ENCODE measurements at places on chromosomes 3 and 15. TPM values are rescaled to one million over a fixed set of nuclear protein-coding genes. Genes with fewer than 3 reads are reported as not detected.

TM6SF1 gene
- total RNA-seq, result 2.3 TPM

PRR20G gene
- total RNA-seq, result not detected

NUTM1 gene
- total RNA-seq, result not detected

CPLX3 gene
- not detected for total RNA-seq

CCR8 gene
- total RNA-seq, result not detected

IQSEC1 gene
- total RNA-seq, result 11.8 TPM

CISH gene
- 0.99 TPM for total RNA-seq

HHLA2 gene
- total RNA-seq, result not detected

GPR160 gene
- total RNA-seq, result 0.50 TPM

INKA1 gene
- total RNA-seq, result 3.3 TPM

ZNF445 gene
- 7.7 TPM for total RNA-seq

PLA1A gene
- 0.26 TPM for total RNA-seq

SV2B gene
- total RNA-seq, result under 0.01 TPM

FAM162A gene
- total RNA-seq, result 16.7 TPM

AGBL1 gene
- total RNA-seq, result not detected

FANCD2OS gene
- not detected for total RNA-seq

WNT7A gene
- not detected for total RNA-seq

SPTSSB gene
- not detected for total RNA-seq

IL20RB gene
- 0.51 TPM for total RNA-seq

C3orf70 gene
- total RNA-seq, result 0.33 TPM

MCTP2 gene
- 5.6 TPM for total RNA-seq

PYGO1 gene
- 10.1 TPM for total RNA-seq

UTS2B gene
- 0.99 TPM for total RNA-seq

PLSCR2 gene
- not detected for total RNA-seq

CCR3 gene
- total RNA-seq, result 0.26 TPM

SLMAP gene
- 43.1 TPM for total RNA-seq

TICRR gene
- total RNA-seq, result 1.2 TPM

CX3CR1 gene
- under 0.01 TPM for total RNA-seq
